ENCODE measurements at places on chromosomes 3 and 15.

DNA sequence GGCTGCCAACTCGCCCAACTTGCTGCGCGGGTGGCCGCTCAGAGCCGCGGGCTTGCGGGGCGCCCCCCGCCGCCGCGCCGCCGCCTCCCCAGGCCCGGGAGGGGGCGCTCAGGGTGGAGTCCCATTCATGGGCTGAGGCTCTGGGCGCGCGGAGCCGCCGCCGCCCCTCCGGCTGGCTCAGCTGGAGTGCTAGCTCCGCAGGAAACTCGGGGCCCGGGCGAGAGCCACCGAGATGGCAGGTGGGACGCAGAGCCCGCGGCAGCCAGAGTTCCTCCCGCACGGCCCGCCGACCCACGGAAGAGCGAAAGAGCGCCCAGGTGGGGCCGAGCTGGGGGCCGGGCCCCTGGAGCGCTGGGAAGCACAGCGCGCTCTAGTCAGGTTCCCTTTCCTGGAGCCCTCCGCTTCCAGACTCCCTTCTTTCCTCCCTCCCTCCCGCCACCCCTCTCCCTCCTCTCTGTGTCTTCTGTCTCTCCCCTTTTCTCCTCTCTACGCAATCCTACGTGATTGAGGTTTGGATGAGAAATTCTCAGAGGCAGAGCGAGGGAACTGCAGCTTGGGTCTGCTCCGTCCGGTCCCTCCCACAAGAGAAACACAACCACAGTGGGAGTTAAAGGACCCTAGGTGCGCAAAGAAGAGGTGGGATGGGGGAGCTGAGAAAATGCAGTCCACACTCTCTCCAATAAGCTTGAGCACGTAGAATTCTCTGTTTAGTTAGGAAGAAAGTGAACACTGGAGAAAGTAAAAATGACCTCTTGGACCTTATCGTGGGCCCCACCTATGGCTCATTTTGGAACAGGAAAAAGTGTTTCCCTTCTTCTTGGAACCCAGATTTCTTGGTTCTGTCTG lies 317.3 kb downstream of the FGF12 start:
- DNase-seq: no peak

- no peak for DNase-seq
Measured at GRCh38 chr3:52827866-52828376, 2.6 kb downstream of the ITIH4 start.

DNA sequence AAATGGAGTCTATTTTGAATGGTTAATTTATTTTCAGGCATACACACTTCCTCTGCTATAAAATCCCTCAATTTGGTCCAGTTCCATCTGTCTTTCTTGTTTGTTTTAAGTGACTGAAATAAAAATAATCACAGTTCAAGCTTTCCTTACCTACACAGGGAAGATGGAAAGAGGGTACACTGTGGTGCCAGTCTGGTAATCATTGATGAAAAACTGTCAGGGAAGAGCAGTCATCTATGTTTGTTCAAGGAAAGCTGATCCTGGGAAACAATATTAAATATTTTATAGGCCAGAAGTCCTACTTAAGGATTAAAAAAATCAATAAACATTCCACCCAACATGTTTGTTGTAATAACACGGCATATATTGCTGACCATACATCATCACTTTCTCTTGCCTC lies 115.2 kb upstream of the KCNMB2 start:
- DNase-seq: no peak

GRCh38 chr15:22253676-22254408 lies 173.5 kb downstream of the OR4M2 start:
- no peak for DNase-seq

DNA sequence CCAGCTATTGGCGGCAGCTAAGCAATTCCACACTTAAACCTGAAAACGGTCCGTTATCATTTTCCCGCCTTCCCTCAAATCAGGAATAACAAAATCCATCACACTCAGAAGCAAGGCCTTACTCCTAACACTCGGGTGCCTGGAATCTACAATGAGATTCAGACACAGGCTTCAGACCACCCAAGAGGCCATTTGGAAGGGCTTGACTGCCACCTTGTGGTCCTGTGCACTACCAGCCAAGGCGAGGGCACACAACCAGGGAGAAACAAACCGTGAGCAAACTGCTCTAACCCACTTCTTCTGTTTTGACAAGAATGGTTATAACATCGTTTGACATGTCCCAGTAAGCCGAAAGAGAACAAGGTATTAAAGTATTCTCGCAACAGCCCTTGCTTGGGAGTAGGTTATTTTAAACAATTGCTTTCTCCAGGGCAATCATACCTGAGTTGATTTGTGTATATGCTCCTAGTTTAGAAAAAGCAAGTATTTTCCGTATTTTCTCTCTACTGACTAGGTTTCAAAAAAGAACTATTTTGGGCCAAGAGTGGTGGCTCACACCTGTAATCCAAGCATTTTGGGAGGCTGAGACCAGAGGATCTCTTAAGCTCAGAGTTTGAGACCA lies 40.1 kb upstream of the TAFA4 start:
- DNase-seq: peak; percentile 9

DNA sequence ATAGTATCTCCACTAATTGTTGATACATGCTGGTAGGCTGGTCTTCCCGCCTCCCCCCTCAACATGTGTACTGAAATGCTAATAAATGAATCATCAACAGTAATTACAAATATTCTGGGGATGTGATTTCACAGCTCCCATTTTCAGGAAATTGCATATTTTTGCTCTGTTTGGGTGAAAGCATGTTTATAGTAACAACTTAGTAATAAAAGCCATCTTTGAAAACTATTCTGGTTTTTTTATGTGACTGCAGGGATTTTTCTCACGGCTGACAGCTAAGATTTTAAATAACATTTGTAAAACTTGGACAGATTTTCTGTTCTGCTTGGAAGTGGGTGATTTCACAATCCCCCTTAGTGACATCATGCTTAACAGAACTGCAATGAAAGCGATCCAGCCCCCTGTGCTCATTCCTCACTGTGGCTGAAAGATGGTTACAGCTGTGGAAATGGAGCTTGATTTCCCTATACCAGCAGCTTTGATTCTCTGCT lies 25.6 kb upstream of the FAM174B start:
- DNase-seq: peak; percentile 69

DNA sequence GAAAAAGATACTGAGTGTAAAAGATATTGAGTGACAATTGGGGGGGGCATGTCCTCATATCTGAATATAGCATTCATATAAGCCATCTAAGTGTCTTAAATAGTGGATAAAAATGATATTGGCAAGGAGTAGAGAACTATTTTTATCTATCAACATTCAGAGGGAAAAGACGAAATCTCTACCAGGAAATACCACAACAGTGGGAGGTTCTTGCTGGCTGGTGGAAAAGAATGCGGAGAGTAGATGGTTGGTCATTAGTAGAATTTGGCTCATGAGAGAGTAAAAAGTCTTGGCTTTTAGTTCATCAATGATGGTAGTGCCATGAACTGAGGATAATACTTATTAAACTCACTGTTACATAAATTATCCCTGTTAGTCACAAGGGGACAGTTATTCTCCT lies 4.8 kb upstream of the TCF12 start:
- no peak for DNase-seq

GRCh38 chr3:111803123-111803593 lies 55.9 kb upstream of the PHLDB2 start:
- peak; percentile 100 for DNase-seq

DNA sequence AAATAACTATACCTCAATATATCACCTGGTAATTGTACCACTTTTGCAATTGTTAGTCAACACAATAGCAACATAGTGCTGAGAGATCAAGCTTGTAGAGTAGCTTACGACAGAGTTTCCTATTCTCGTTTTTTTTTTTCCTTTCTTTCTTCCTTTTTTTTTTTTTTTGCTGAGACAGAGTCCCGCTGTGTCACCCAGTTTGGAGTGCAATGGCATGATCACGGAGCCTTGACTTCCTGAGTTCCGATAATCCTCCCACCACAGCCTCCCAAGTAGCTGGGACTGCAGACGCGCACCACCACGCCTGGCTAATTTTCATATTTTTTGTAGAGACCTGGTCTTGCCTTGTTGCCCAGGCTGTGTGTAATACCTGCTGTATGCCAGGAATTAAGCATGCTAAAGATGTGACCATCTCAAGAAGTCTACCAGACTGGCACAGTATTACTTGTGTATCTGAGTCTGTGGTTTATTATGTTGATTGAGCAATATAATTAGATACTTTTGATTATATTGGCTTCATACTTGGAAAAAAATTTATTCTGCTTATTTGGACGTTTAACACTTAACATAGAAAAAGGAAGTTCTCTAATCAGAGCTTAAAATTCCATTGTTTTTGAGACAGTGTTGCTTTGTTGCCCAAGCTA lies 3.0 kb downstream of the SELENOT start:
- DNase-seq: no peak

DNA sequence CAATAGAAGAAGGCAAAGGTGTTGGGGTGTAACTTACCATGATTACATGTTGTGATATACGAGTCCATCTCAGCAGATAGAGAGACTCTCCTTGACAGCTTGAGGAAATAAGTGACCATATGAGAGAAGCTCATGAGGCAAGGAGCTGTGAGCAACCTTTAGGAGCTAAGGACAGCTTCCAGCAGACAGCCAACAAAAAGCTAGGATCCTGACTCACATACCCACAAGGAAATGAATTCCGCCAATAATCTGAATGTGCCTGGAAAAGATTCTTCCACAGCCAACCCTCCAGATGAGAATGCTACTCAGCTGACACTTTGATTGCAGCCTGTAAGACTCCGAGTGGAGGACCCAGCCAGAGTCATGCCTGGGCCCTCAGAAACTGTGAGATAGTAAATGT lies 339.6 kb upstream of the TPRG1 start:
- no peak for DNase-seq

DNA sequence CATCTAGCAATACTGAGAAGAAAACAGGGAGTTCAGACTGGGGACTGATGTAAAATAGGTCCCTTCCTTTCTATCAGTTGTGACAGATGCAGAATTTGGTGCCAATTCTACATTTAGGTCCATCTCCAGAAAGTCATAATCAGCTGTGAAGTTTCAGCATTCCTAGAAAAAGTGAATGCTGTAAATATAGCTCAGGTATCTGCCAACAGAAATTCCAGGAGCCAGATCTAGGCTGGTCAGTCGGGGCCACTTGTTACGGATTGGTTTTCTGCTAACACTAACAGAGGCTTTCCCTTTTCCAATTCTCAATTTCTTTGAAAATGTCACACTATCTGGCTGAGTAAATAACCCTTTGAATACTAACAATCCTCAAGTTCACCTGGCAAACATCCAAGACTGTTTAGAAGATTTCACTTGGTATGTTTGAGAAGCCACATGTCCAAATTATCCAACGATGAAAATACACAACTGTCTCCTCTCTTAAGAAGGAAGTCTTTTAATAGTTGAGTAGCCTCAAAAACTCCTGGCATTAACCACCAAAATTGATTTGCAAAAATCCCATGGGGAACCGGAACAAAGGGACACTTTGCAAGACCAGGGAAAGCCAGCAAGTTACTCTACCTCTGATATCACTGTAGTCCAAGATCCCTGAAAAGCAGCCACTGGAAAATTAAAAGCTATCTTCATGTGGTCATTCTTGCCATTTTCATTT lies 222.3 kb downstream of the ZMAT3 start:
- DNase-seq: no peak

DNA sequence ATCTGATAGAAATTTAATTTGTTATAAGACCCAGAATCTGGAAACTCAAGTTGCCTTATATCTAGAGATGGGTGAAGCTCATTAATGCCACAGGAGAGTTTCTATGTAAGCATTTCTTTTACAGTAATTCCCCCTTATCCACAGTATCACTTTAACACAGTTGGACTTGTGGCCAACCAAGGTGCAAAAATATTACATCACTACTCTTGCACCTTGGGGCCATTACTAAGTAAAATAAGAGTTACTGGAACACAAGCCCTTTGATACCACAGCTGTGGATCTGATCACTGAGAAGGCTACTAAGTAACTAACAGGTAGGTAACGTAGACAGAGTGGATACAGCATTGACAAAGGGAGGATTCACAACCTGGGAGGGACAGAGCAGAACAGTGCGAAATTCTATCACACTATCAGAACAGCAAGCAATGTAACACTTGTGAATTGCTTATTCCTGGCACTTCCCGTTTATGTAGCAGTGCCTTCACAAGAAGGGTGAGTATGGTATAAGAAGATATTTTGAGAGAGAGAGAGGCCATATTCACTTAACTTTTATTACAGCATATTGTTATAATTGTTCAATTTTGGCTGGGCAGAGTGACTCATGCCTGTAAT lies 33.9 kb upstream of the TOPBP1 start:
- no peak for DNase-seq

GRCh38 chr3:47223755-47224154 lies 58.8 kb downstream of the KIF9 start:
- no peak for DNase-seq

- no peak for DNase-seq
Measured at GRCh38 chr15:28915041-28915810, 29.5 kb downstream of the APBA2 start.

DNA sequence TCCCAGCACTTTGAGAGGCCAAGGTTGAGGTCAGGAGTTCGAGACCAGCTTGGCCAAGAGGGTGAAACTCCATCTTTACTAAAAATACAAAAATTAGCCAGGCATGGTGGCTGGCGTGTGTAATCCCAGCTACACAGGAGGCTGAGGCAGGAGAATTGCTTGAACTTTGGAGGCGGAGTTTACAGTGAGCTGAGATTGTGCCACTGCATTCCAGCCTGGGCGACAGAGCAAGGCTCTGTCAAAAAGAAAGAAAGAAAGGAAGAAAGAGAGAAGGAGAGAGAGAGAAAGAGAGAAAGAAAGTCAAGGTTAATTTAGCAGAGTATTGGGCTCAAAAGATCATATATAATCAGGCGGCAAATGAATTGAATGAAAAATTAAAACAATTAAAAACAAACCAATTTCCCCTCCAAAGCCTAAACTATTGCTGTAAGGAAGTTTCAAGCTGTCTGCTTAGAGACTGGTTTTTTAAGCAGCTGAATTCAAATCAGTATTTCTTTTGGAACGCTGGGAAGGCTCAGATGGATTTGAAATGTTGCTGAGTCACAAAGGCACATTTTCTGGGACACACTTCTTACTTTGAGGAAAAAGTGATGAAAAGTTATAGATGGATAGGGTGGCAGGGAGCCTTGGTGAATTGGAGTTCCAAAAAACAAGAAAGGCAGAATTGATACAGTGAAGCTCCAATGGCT lies 81.3 kb upstream of the BHLHE40 start:
- no peak for DNase-seq

- DNase-seq: no peak
Measured at GRCh38 chr3:120526011-120526870, 69.9 kb upstream of the NDUFB4 start.

GRCh38 chr3:177488740-177489139 lies 291.5 kb upstream of the TBL1XR1 start:
- no peak for DNase-seq

GRCh38 chr15:76996526-76997401 lies 1.8 kb downstream of the PSTPIP1 start:
- no peak for DNase-seq

DNA sequence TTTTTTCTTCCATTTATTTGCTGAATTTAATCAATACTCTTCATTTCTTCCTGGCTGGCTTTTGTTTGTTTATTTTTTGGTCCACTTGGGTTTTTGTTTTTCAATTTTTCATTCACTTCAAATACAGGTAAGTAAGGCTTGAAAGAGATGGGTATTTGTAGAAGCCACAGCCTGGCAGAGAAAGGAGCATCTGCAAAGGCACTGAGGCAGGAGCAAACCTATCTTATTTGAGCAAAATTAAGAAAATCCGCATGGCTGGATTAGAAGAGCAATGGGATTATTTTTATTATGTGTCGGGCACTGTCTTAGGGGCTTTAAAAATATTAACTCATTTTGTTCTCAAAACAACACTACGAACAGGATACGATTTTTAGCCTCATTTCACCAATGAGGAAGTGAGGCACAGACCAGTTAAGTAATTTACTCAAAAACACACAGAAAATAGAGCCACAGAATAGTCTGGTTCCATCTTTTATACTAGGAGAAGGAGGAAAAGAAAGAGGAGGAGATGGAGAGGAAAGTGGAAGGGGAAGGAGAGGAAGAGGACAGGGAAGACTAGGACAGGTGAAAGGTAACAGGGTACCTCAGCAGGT lies 35.1 kb upstream of the CCDC80 start:
- no peak for DNase-seq
